EH (cell line): ENCODE measurements at places on chromosomes 1 and 21.

- peak; percentile 28 for DNase-seq
Observed at GRCh38 chr1:194338241-194338948, 1152.0 kb upstream of the B3GALT2 start.

- peak; percentile 23 for DNase-seq
Observed at GRCh38 chr1:12063141-12064072, at the start of gene TNFRSF8. Gene TNFRSF8, plus strand, starts transcription at chr1:12063303. Its CDS starts 296 bp downstream, at chr1:12063599.

DNA sequence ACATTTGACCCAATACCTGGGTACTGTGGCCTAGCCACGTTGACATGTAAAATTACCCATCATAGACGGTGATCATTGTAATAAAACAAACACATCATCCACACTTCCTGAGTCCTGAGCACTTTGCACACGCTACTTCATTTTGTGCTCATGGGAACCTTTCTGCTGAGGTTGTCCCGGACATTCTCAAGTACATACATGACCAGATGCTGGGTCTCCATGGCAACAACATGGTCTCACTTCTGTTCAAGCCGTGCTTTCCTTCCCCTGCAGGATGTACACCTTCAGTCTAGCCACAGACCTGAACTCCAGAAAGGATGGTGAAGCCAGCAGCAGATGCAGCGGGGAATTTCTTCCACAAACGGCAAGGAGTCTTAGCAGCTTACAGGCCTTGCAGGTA, 22.7 kb downstream of the UBASH3A start:
- DNase-seq = no peak

GRCh38 chr1:145949219-145949618, 8.6 kb downstream of the LIX1L start:
- no peak for DNase-seq

- peak; percentile 4 for DNase-seq
Observed at GRCh38 chr1:76465030-76465429, 390.5 kb downstream of the ST6GALNAC3 start.

GRCh38 chr1:97827887-97828286, 92.9 kb downstream of the DPYD start:
- no peak for DNase-seq

DNA sequence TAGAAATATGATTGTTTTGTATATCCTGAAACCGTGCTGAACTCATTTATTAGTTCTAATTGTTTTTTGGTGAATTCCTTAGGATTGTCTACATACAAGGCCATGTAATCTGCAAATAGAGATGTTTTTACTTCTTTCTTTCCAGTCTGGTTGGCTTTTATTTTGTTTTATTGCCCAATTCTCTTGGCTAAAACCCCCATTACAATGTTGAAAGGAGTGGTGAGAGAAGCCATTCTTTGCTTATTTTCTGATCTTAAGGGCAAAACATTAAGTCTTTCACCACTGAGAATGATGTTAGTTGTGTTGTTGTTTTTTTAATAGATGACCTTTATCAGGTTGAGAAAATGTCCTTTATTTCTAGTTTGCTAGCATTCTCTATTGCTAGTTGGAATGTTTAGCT, 157.3 kb downstream of the NTMT2 start:
- DNase-seq = no peak

GRCh38 chr21:46116776-46117585, 19.1 kb downstream of the COL6A2 start:
- DNase-seq = peak; percentile 84

DNA sequence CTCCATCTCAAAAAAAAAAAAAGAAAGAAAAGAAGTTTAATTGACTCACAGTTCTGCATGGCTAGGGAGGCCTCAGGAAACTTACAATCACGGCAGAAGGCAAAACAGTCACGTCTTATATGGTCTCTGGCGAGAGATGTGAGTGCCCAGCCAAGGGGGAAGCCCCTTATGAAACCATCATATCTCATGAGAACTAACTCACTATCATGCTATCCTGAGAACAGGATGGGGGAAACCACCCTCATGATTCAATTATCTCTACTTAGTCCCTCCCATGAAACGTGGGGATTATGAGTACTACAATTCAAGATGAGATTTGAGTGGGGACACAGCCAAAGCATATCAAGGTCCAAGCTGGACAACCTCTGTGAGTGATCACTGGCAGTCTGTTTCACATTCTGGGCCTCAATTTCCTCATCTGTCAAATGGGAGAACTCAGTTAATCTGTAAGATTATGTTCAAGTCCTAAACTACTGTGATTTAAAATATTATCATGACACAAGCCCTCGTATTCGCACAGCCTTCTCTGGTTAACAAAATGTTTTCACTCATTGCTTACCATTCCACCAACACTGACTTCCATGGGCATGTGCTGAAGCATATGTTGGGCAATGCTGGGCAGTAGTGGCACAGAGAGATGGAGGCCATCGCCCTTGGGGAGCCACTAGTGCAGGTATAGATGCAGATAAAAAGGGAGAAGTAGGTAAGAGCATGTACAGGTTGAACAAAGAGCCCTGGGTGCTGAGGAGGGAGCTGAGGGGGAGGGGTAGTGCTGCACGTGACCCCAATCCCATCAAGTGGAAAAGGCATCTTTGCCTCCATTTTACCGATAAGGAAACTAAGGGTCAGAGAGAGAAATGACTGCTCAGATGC, 46.2 kb upstream of the SLC2A1 start:
- DNase-seq = no peak

- peak; percentile 41 for DNase-seq
Observed at GRCh38 chr1:29849038-29849750, 612.9 kb downstream of the PTPRU start.

GRCh38 chr1:187096689-187097088, 267.9 kb downstream of the PLA2G4A start:
- no peak for DNase-seq
